ENCODE measurements at places on chromosomes 1 and 21. TPM values are rescaled to one million over a fixed set of nuclear protein-coding genes. Genes with fewer than 3 reads are reported as not detected.
A peak's percentile ranks its signal among the peaks of the same experiment; 100 is the strongest.

Gene A3GALT2
- not detected for total RNA-seq

DNA sequence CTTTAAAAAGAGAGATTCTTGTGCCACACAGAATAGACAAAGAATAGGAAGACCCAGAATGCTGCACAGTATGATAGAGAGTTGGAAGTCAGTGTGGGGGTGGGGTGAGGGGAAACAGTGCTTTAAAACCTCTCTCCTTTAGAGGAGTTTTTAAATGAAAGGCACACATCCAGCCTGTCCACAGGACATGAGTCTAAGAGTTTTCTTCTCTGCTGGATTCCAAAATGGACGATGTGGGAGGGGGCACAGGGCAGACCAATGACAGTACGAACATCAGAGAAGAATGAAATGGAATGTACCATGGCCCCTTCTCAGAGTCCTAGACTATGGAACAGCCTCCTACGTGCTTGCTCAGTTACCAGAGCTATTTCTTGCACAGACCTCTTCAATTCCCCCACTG, 458.2 kb upstream of the DAB1 start:
- DNase-seq = no peak

DNA sequence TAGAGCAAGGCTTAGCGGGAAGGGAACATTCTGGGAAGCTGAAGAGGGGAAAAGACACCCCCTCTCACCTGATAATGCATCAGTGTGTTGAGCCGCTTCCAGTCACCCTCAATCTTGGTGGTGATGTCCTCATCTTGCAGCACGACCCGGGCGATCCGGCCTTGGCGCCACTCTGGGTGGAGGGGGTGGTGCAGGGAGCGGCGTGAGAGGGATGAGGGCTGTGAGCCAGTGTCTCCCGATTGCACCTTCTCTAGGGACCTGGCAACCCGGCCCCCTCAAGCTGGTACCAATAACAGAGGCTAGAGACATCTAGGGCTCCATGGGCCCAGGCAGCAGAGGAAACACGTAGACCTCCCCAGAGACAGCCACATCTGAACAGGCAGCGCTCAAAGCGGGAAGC, 127.4 kb upstream of the CD34 start:
- no peak for DNase-seq

GRCh38 chr1:194477908-194478307, 1291.5 kb upstream of the B3GALT2 start:
- DNase-seq = no peak

DNA sequence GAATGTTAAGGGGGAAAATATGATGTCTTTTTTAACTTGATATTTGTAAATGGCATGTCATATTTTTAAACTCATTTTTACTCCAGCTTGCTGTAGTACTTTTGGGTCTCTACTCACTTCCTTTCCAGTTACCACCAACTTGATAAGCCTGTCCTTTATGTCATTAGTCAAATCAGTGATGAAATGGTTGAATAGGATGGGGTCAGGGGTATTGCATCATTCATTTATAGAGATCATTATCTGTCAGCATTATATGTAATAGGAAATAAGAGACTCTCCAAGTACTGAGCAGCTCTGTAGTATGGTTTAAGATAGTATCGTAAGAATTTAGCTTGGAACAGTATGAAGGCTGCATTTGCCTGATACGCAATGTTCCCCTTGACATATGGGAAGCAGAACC, 227.3 kb downstream of the BRINP3 start:
- DNase-seq = no peak

- peak; percentile 58 for DNase-seq
Observed at GRCh38 chr1:25204797-25205480, 27.4 kb downstream of the SYF2 start.

- DNase-seq = no peak
Observed at GRCh38 chr1:47624531-47624930, 186.7 kb downstream of the FOXD2 start.

DNA sequence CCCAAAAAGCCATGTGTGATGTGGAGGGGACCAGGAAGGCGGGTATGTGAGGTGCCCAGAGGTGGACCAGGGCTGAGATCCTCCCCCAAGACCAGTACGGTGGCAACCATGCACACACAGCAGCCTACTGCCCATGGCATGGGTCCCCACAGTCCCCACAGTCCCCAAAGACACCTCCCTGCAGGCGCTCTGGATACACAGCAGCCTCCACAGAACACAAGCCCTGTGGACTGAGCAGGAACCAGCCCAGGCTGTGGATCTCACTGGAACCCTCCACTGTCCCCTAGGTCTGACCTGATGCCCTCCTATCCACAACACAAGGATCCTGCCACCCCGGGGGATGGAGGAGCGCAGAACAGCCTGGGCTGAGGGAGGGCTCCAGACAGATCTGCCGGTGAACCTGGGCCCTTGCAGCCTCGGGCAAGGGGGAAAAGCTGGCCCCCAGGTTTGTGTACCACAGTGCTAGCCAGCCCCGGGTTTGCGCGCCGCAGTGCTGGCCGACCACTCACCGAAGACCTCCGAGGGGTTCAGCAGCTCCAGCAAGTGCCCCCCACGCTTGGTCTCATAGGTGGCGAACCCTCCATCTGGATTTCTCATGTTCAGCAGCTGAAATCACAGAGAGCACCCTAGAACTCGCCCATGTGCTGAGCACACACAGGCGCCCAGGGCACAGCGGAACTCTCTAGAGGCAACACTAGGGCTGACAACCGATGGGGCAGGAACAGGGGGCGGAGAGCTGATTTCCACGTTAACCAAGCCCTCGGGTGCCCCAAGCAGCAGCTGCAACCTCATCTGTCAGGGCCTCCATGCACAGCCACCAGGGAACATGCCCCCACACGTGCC, 22.1 kb upstream of the SPATC1L start:
- DNase-seq = no peak

GRCh38 chr1:202967684-202968281, 726 bp upstream of the CYB5R1 start:
- DNase-seq = no peak

DNA sequence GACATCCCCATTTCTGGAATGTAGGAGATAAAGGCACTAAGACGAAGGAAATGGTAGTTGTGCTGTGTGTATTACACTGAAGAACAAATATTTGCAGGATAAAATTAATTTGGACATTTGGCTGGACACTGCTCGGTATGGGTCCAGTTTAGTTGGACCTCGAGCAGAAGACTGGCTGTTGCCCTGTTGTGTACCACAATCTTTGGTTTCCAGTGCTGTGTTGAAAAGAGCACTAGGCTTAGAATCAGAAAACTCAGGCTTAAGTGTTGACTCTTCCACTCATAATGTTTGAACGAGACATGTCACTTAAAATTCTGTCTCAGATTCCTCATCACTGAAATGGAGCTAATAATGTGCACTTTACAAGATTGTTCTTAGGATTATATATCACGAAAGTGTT, 1.2 kb upstream of the ARPC5 start:
- DNase-seq = no peak

GRCh38 chr1:63548303-63548702, 25.0 kb downstream of the EFCAB7 start:
- DNase-seq = no peak

DNA sequence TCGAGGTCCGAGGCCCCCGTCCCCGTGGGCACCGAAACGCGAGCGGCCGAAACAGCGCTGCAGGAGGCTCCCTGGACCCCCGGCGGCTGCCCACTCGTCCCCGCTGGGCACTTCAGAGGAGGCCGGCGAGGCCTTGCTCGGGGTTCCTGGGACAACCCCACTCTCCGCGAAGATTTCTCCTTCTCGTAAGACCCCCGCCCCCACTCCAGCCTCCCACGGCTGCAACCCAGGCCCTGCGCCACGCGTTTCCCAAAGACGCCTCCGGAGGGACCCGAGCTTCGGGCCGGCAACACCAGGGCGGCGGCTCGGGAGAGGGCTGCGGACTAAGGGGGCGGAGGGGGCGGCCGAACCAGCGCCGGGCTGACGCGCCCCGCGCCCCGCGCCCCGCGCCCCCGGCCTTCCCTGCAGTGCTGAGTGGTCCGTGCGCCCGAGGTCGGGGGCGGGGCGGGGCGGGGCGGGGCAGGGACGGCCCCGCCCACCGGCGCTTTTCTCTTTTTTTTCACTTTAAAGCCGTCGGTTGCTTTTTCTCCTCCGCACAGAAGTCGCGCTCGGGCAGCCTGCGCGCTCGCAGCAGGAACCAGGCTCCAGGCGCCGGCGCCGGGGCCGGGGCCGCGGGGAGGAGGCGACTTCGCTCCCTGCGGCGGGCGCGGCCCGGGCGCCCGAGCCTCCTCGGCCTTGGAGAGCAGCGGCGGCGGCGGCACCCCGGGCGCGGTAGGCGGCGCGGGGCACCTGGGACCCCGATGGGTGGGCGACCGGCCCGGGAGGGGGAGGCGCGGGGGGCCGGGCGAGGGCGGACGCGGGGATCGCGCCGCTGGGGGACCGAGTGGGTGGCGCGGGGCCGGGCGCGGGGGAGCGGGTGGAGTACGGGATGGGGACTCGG, at the start of gene SPSB1:
Gene SPSB1, plus strand, starts transcription at position 534 of the 880 bp plus-strand sequence. CDS start 62,998 bp downstream, outside the sequence.
- peak; percentile 78 for DNase-seq

- no peak for DNase-seq
Observed at GRCh38 chr21:43872531-43873197, 7.6 kb downstream of the AGPAT3 start.

DNA sequence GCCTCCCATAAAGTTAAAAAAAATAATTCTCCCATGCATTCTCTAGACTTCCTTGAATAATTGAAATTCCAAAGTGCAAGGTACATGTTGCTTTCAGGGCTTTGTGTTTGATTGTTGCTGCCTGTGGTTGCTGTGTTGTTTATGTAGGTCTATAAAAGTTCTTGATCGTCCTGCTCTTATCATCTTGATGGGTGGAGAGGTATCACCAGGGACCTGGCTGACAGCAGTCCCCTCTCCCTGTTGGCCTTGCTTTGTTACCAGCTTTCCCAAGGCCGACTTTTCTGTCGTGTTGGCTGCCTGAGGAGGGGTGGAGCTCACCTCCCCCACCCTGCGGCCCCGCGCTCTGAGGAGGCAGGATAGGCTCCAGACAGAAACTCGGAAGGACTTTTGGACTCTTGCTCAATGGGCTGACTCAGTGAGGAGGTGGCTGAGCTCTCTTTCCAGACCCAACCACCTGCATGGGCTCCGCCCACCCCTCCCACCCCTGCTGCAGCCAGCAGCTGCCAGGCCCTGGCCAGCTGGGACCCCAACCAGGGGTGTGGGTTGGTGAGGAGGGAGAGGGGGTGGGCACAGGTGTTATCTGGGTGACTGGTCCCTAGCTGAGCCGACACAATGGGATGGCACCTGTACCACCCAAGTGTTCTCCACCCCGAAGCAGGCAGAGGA, 2.0 kb downstream of the INAVA start:
- no peak for DNase-seq

DNA sequence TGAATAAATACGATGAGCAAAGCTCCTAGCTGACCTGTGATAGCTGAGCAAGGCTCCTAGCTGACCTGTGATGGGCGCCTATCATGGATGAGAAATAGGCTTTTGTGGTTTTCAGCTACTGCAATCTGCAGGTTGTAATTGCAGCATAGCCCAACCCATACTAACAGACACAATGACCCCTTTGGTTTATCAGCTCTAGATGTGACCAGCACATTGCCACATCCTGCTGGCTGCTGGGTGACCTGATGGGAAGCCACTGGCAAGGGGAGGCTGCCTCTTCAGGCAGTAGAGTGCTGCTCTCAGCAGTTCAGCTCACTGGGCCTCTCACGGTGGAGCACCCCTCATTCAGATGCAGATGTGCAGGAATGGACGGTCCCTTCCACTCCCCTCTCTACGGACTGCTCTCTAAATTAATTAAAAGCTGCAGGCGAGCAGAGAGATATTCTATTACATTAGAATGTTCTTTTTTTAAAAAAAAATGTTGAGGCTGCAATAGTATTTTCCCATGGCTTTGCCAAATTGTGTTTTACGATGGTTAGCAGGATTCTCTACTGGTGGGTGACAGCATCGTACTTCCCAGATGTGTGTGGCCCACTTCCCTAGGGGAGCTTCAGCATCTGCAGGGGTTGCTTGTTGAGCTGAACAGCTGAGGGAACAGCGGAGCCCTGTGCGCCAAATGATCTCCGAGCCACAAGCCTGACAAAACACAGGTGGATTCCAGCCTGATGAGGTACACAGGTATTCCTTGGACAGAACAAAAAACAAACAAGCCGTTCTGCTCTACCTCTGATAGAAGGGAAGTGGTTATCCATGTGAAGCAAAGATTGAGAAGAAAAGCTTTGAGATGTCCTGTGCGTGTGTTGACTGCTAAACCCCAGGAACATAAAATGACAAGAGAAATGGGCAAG, 65.0 kb downstream of the SYT6 start:
- DNase-seq = no peak

- DNase-seq = peak; percentile 69
Observed at GRCh38 chr1:161736335-161736969, 13.1 kb upstream of the DUSP12 start.

- DNase-seq = no peak
Observed at GRCh38 chr21:41475714-41476420, 32.1 kb downstream of the TMPRSS2 start.

DNA sequence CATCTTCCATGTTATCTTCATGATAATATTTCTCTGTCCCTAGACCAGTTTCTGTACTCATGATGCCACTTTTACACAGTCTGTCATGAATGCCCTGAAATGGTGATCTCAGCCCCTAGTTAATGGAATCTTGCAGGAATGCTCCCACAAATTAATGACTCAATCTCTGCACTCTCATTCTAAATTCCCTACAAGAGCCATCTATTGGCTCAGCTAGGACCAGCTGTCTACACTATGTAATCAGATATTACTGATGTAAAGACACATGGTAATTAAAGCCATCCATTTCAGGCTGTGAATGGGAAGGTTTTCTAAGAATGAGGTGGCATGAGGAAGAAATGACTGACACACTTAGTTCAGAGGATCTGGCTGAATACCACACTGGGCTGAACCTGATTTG, 199.1 kb upstream of the KCND3 start:
- DNase-seq = no peak

DNA sequence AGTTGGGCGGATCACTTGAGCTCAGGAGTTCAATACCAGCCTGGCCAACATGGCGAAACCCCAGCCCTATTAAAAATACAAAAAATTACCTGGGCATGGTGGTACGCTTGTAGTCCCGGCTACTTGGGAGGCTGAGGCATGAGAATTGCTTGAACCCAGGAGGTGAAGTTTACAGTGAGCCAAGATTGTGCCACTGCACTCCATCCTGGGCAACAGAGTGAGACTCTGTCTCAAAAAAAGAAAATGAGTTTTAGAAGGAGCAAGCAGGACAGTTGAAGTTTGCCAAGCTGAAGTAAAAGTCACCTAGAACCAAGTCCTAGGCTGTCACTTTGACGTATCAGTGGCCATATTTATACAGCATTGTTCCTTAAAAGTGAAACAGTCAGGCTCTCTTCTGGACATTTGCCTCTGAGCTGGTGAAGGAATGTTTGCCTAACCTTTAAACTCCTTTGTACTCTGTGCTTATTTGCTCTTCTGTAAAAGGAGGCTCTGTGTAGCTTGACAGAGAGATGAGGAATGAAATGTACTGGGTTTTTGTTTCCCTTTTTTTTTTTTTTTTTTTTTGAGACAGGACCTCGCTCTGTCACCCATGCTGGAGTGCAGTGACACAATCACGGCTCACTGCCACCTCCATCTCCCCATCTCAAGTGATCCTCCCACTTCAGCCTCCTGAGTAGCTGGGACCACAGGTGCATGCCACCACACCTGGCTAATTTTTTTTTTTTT, 2.8 kb downstream of the RAB4A start:
- DNase-seq = no peak

- peak; percentile 63 for DNase-seq
Observed at GRCh38 chr1:115706587-115707425, 61.7 kb downstream of the CASQ2 start.

Data from IMR-90 (cell line).